ENCODE measurements at places on chromosomes 3 and 15. TPM values are rescaled to one million over a fixed set of nuclear protein-coding genes. Genes with fewer than 3 reads are reported as not detected.

DNA sequence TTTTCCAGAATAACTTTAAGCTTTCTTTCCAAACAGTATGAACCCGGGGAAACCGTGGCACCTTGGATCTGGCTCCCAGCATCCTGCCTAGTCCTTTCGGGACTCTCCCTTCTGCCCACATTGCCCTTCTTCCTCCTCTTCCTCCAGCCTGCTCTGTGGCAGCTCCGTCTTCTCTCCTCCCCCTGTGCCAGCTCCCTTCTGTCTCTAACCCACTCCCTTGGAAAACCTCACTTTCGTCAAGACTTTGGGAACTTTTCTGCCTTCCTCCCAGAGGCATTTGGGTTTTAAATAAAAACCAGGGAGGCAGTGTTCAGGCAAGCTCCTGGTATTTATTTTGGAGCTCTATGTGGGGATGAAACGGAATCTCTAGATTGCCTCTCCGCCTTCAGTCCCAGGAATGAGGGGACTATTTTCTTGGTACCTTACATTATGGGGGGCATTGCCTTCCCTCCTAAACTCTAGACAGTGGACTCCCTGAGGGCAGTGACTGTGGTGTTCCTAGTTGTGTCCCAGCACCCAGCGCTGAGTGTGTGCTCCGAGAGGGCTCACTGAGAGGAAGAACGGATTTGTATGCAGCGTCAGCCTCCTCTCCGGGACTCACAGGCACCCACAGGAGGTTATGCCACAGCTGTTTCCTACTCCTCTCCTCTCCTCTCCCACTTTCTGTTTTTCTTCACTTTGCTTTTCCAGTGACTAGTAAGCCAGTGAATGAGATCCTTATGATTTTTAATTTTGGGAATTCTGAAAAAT, 105.4 kb upstream of the MRPS22 start:
- peak; percentile 61 for DNase-seq
- H3K4me3 ChIP-seq: peak overlapping the region; percentile 70
- no peaks in the 10 kb centered on the region for H3K36me3 ChIP-seq
- peaks cover 9% of the 10 kb centered on the region for H3K4me1 ChIP-seq
- no peaks in the 10 kb centered on the region for H3K27me3 ChIP-seq

The CPN2 gene
- not detected for total RNA-seq

DNA sequence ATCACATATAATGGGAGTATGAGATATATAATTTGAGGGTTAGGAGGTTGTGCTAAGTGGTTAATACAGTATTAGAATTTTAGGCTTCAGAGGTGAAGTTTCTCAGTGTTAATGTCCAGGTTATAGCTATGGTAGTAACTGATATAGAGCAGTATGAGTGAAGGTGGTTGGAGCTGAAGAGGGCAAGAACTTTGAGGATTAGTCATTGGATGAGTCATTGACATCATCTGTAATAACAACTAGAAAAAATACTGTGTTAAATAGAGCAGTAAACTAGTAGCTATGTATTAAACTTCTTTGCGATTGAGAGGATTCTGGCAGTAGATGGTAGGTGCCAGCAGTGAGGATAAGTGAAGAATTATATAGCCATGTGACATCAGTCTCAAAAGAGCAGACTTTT, 47.5 kb upstream of the EIF3J start:
- DNase-seq: peak; percentile 86
- peaks cover 20% of the 10 kb centered on the region for H3K4me1 ChIP-seq
- H3K27ac ChIP-seq: peak overlapping the region; percentile 11
- peaks cover 17% of the 10 kb centered on the region for H3K36me3 ChIP-seq
- H3K27me3 ChIP-seq: no peaks in the 10 kb centered on the region

DNA sequence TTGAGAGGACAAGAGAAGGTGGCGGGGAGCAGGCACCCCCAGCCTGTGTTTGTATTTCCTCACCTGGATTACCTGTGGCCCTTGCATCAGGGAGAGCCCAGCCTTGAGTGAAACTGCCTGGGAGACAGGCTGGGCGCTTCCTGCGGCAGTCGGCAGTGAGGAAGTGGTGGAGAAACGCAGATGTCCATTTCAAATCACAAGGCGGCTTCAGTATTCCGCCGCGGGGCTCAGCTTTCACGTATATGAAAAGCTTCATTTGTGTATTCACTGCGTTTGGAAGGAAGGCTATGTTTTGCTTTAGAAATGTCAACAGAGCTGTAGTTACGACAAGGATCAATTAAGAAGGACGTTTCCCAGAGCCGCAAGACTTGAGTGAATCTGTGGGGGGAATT, 167.4 kb upstream of the CTDSPL start:
- no peaks in the 10 kb centered on the region for H3K36me3 ChIP-seq
- H3K4me1 ChIP-seq: no peaks in the 10 kb centered on the region
- no peak for DNase-seq
- 0 out of 2 replicates have a peak, but pooled peaks cover 3% of the 10 kb centered on the region for H3K27me3 ChIP-seq
- no peak overlapping the region for H3K4me3 ChIP-seq

The GALNT15 gene
- total RNA-seq: 12.9 TPM

The SAXO2 gene
- total RNA-seq: not detected

The GOLGA8N gene
- 0.65 TPM for total RNA-seq

DNA sequence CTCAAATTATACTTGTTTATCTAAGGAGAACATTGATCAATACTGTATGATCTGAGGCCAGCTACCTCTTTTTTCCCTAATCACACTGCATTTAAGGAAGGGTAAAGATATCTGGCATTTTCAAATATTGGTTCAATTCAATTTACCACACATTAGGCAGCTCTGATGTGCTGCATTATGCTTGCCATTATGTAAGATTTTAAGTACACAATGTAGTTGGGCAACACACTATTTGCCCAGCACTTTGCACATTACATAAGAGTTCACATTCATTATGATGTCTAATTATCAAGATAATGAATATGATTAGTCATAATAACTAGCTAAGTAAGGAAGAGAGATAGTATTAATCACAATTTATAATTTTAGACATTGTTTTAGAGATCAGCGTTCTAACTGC, 196.3 kb downstream of the BCHE start:
- H3K27ac ChIP-seq: no peak overlapping the region
- no peak overlapping the region for H3K4me3 ChIP-seq
- H3K27me3 ChIP-seq: no peaks in the 10 kb centered on the region

The NR2F2 gene
- 5.9 TPM for total RNA-seq

- no peaks in the 10 kb centered on the region for H3K27me3 ChIP-seq
- H3K27ac ChIP-seq: no peak overlapping the region
- H3K4me3 ChIP-seq: no peak overlapping the region
- H3K4me1 ChIP-seq: no peaks in the 10 kb centered on the region
Observed at GRCh38 chr3:144743225-144743668, 771.6 kb downstream of the DIPK2A start.

- H3K4me3 ChIP-seq: no peak overlapping the region
- no peak overlapping the region for H3K27ac ChIP-seq
- H3K36me3 ChIP-seq: no peaks in the 10 kb centered on the region
- H3K27me3 ChIP-seq: no peaks in the 10 kb centered on the region
- peaks cover 11% of the 10 kb centered on the region for H3K4me1 ChIP-seq
Observed at GRCh38 chr3:31701286-31701685, 168.6 kb downstream of the STT3B start.

- peaks cover 27% of the 10 kb centered on the region for H3K4me1 ChIP-seq
- H3K36me3 ChIP-seq: no peaks in the 10 kb centered on the region
- peak; percentile 69 for DNase-seq
- H3K27ac ChIP-seq: 0 out of 2 replicates have a peak overlapping the region, but pooled peaks have one; percentile 3
Observed at GRCh38 chr3:111244760-111245159, 173.1 kb downstream of the NECTIN3 start.

GRCh38 chr3:138460536-138461205, 26.3 kb downstream of the ESYT3 start:
- no peak overlapping the region for H3K27ac ChIP-seq
- peaks cover 8% of the 10 kb centered on the region for H3K4me1 ChIP-seq
- no peaks in the 10 kb centered on the region for H3K36me3 ChIP-seq
- H3K27me3 ChIP-seq: no peaks in the 10 kb centered on the region

The CHDH gene
- 0.11 TPM for total RNA-seq

- H3K27ac ChIP-seq: no peak overlapping the region
- H3K36me3 ChIP-seq: no peaks in the 10 kb centered on the region
- peaks cover 4% of the 10 kb centered on the region for H3K4me1 ChIP-seq
- DNase-seq: no peak
Observed at GRCh38 chr3:127679534-127680145, 6.9 kb downstream of the ABTB1 start.

GRCh38 chr3:160038862-160039562, 50.4 kb downstream of the IL12A start:
- H3K27ac ChIP-seq: no peak overlapping the region
- no peaks in the 10 kb centered on the region for H3K36me3 ChIP-seq
- H3K4me1 ChIP-seq: no peaks in the 10 kb centered on the region
- H3K27me3 ChIP-seq: peaks cover 28% of the 10 kb centered on the region

Measured in GM23248 (cell line).